ENCODE measurements at places on chromosomes 12 and 14. TPM values are rescaled to one million over a fixed set of nuclear protein-coding genes. Genes with fewer than 3 reads are reported as not detected.

- DNase-seq = no peak
Observed at GRCh38 chr14:51654533-51654845, 2.8 kb downstream of the FRMD6 start.

The CTSG gene
- 0.80 TPM for total RNA-seq

The KSR2 gene
- total RNA-seq = not detected

DNA sequence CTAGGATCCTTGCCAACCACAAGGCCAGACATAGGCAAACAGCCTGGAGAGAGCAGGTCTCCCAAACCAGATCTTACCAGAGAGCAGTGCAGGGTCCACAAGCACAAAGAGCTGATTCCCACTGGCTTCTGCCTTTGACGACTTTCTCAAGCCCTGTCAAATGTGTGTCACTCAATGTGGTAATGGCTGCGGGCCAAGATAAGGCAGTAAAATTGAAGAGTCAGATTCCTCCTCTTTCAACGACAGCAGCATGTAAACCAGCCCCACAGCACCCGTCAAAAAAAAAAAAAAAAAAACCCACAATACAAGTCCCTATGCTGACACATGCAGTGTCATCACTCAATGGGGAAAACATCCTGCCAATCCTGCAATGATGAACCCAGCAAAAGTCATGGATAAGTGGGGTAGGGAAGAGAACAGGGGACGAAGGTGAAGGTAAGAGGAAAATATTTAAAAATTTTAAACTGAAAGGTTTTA is at the start of gene STON2:
Gene STON2, minus strand, starts transcription at position 123 of the 477 bp plus-strand sequence. CDS start 1,942 bp downstream, outside the sequence.
- no peak for DNase-seq

DNA sequence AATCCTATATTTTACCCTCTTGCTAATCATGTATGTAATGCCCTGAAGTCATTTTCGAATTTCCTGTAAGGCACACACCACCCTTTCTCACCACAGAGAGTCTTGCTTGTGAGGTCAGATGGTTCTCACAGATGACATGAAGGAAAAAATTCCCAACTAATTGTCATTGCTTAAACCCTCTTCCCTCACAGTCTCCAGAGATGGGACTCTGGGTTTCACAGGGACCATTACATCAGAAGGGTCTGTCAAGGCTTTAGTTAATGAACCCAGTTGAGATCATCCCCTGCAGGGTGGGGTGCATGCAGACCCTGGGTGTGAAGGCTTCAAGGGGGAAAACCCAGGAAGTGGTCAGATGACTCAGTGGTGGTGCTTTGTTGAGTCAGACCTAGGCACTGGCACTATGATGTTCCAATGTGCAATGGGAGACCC is 229.6 kb downstream of the BCAT1 start:
- DNase-seq = no peak

DNA sequence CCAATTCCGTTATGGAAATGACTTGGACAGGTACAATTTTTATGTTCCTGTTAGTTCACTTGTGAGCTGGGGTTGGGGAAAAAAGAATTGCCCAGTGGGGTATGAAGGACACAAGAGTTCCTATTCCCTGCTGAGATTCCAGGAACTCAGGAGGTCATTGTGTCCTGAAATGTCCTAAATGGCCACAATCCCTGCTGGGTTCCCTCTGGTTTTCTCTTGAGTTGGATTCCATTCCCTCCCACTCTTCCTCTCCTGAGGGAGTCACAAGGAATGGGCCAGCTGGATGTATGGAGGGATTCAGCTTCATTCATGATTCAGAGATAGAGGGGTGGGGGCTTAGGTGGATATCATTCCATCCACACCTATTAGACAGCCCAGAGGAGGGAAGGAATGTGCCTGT is 34.5 kb upstream of the DCD start:
- DNase-seq = no peak

The MYO1H gene
- 0.16 TPM for total RNA-seq
